Effector memory CD4-positive, alpha-beta T cell (primary cell): ENCODE measurements at places on chromosomes 1 and 21.

- no peak for DNase-seq
Measured at GRCh38 chr1:60421965-60422364, 348.4 kb upstream of the C1orf87 start.

DNA sequence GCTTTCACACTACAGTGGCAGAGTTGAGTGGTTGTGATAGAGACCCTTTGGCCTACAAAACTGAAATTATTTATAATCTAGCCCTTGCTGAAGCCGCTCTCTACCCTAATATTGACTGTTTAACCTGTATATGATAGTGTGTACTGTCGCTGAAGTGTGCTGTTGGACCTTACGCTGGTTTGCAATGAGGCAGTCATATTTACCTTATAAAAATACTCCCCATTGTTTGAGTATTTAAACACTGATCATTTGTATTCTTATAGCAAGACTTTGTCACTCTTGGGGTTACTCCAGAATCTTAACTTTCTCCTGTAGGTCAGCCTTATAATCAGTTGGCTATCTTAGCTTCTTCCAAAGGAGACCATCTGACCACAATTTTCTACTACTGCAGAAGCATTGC is 56.3 kb downstream of the SMG7 start:
- DNase-seq: no peak

DNA sequence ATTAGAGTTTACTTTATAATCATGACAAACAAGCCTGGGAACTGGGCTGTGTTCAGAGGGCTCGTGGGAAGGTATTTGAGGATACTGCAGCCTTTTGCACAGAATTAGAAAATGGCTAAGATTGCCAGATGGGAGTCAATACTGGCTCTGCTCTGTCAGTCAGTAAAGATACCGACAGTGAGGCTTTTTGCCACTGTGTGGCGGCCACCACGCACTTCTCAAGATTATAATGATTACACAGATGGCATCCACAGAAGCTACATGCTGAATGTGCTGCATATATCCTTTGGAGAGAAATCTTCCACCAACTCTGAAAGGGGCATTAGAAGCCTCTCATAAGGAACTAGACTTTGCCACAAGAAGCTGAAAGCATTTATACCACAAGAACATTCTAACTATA is 213.4 kb upstream of the PTBP2 start:
- DNase-seq: no peak

- DNase-seq: no peak
Measured at GRCh38 chr1:100361511-100362089, 9.3 kb downstream of the CDC14A start.

- no peak for DNase-seq
Measured at GRCh38 chr1:179547021-179547535, 28.7 kb downstream of the NPHS2 start.

- no peak for DNase-seq
Measured at GRCh38 chr1:20069874-20070273, at the start of gene PLA2G5. PLA2G5 (plus strand) TSS chr1:20070194; CDS start chr1:20084831, 14,637 bp downstream.
